ENCODE measurements at places on chromosomes 13 and 19.

- no peak for DNase-seq
These were observed 18.8 kb downstream of the ZC3H4 start for GRCh38 chr19:47094557-47095475.

GRCh38 chr13:110135977-110136597 lies 170.9 kb downstream of the COL4A1 start:
- no peak for DNase-seq

DNA sequence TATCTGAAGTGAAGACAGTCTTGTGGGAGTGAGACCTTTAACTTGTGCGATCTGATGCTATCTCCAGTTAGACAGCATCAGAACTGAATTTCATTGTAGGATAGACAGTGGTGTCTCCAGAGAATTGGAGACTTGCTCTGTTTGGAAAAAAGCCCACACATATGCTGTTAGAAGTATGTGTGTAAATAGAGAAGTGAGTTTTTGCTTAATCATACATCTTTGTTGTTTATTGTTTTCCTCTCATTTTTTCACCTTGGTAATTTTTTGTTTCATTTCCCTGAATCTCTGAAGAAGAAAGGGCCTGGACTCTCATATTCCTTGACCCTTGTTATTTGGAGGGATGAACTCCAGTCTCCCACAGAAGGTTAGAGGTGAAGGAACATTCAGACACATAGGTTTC lies 21.8 kb downstream of the FPR3 start:
- DNase-seq, result no peak

DNA sequence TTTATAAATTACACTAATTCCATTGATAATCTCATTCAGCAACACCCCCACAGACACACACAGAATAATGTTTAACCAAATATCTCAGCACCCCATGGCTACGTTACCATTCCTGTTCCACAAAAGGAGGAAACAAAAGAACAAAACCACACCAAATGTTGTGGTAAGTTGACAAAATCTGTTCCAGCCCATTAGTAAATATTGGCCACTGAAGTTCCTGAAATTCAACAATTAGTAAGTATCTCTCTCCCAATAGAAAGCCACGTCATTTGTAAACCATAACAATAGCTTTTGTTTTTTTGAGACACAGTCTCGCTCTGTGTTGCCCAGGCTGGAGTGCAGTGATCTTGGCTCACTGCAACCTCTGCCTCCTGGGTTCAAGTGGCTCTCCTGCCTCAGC lies 2.3 kb upstream of the FCAR start:
- no peak for DNase-seq

DNA sequence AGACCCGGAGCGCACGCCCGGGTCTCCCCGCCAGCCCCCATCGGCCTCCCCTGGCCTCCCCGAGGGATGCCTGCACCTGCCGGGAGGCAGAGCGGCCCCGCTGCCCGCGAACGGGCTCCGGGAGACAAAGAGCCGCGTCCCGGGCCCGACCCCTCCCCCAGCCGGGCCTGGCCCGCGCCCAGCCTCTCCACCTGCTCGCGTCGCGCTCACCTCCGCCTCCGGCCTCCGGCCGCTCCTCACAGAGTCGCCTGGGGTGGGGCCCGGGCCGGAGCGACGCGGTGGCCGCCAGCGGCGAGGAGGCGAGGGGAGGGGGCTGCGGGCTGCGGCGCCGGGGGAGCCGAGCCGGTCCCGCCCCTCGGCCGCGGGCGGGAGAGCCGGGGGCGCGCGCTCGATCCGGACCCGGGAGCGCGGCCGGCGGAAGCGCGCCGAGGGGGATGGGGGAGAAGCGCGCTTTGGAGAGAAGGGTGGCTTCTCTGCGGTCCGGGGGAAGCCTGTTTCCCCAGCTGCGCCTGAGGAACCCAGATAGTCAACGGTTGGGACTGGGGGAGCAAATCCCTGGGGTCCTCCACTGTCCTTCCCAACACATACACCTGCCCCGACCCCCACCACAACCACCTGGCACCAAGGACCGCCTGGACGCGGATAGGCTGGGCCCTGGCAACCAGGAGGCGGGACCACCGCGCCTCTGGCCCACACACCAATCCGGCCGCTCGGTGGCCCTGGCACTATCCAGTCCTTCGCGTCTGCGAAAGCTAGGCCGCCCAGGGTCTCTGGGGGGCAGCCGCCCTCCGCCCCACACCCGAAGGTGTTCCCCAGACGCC lies at the start of gene PRR36:
PRR36 (minus strand) TSS at position 315 of the 821 bp plus-strand sequence. CDS start 701 bp downstream, outside the sequence.
- DNase-seq, result no peak

GRCh38 chr19:53874606-53874990 lies 6.9 kb downstream of the MYADM start:
- no peak for DNase-seq

- no peak for DNase-seq
These were observed 2.0 kb downstream of the SPACA6 start for GRCh38 chr19:51695088-51695487.

DNA sequence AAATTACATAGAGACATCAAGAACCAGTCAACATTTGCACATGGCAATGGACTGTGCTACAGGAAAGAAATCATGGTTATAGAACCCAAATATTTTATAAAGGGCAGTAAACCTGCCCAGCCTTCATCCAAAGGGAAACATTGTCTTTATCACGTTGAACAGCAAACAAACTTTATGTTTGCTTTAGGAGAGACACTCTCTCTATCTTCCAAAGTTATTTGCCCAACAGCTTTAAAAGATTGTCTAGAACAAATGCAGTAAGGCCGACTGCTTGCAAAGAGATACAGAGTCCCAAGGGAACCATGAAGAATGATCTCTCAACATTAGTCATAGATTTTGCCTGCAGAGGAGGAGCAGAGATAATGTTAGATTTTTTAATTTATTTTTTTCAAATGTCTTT lies 1323.5 kb upstream of the SLC10A2 start:
- DNase-seq, result no peak

DNA sequence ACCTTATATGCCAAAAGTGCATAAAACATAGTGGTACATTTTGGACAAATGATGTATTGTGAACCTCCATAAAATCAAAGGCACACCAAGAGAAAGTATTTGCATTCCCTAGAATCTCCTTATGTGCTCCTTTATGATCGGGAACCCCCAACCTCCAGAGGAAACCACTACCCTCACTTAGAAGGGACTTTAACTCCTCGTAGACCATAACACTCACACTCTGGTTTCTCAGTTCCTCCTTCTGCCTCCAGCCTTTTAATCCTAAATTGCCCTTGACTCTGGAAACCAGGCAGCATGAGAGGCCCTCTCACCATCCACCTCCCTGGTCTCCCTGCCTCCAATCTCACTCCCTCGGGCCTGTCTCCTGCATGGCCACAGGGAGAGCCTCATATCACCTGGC lies 9.8 kb upstream of the KCNN4 start:
- no peak for DNase-seq

- DNase-seq, result no peak
These were observed 246.1 kb upstream of the MAB21L1 start for GRCh38 chr13:35722458-35723052.

- no peak for DNase-seq
These were observed 19.0 kb downstream of the BIVM start for GRCh38 chr13:102817907-102818306.

GRCh38 chr13:48568370-48569103 lies 35.7 kb upstream of the RCBTB2 start:
- no peak for DNase-seq

- DNase-seq, result no peak
These were observed 545 bp downstream of the BTBD2 start for GRCh38 chr19:2014731-2015607.

DNA sequence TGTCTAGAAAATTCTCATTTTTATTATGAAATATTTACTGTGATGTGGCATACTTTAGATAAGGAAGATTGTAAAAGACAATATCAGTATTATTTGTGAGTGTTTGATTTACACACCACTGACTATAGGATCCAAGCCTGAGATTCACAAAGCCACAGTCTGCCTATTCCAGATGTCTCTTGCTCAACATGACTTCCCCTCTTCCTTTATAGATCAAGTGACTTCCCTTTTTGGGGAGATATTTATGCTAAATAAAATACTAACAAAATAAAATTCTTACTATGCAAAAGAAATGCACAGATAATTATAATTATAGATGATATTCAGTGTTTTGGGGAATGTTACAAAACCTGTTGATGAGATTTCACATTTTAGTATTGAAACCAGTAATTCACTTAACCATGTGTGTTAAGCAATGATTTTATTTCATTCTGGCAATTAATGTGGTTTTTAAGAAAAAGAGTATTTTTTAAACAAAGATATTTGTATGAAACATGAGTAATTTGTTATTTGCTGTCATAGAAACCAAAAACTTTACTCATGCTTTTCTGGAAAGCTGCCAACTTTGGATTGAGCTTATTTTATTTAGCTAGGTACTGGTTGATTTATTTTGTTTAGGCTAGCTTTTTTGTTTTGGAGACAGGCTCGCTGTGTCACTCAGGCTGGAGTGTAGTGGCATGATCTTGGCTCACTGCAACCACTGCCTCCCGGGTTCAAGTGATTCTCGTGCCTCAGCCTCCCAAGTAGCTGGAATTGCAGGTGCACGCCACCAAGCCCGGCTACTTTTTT lies 13.7 kb upstream of the GPR183 start:
- DNase-seq, result no peak

- no peak for DNase-seq
These were observed 53.8 kb downstream of the SLC6A16 start for GRCh38 chr19:49271080-49271753.

DNA sequence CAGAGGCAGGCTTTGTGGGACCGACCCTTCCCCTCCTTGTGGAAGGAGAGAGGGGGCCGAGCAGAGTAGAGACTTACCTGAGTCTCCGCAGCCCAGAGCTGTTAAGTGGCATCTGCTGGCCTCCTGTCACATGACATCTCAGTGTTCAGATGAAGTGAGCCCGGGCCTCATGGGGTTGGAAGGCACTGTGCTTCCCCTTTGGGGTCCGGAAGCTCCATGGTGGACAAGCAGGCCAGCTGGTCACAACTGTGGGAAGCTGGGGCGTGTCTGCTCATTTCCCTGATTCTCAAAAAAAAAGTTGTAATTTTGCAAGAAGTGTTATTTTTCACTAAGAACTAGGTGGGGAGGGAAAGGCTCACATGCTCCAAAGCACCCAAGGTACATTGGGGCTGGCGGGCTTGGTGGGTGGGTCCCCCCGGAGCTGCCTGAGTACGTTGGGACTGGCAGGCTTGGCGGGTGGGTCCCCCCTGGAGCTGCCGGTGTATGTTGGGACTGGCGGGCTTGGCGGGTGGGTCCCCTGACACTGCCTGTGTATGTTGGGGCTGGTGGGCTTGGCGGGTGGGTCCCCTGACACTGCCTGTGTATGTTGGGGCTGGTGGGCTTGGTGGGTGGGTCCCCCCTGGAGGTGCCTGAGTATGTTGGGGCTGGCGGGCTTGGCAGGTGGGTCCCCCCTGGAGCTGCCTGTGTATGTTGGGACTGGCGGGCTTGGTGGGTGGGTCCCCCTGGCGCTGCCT lies 18.2 kb upstream of the DCUN1D2 start:
- DNase-seq, result no peak

GRCh38 chr19:42280815-42281145 lies 11.7 kb downstream of the CIC start:
- DNase-seq, result no peak

DNA sequence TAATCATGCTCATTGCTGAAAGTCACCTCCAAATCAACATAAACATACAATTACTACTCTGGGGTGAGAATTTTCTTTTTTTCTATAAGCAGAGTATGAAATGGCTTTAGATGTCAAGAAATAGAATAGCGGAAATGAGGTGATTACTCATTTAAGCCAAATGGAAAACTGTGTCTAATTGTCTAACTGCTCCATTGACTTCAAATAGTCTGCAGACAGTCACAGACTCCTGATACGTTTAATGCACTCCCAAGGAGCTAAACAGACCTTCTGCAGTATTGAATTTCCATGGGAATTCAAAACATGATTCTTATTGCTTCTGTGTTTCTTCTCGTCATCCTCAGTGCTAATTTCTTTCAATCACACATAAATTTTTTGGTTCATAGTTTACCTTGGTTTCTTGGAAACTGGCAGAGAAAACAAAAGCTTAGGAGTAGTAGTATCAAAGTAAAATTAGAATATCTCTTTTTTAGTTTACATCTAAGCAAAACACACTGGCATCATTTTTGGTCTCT lies 865.2 kb upstream of the SLC10A2 start:
- no peak for DNase-seq

DNA sequence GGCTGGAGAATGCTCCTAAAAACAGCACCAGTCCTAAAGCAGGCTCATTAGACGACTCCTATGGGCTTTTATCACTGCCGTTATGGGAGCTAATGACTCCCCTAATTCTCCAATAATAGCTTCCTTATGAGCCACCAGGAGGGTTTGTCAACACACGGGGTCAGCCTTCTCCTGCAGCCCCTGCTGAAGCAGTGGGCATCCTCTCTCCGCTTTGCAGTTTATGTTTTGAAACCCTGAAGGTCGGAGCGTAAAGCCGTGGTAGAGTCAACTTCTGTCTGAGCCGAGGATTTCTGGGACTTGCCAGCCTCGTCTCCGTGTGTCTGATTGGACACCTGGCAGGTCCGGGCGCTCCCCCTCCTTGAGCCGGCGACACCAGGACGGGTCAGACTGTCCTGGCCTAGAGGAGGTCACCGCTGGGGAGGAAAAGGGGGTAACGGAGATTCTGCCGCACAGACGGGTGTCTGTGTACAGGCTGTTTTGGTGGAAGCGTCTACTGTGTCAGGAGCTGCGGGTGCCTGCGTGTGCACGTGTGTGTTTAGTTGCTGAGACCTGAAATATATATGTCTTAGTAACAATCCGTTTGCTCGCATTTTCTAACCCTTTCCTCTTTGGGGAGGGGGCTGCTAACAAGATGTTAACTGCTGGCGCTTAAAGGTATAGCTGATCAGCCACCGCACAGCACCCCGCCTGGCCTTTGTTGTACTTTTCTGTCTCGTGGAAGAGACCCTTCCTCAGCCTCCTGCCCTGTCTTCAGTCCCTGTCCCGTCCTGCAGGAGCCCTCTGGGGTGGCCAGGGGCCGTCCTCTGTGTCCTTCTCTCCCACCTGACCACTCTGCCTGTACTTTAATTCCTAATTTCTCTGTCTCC lies 1.9 kb downstream of the KDM4B start:
- no peak for DNase-seq

GRCh38 chr13:23915308-23915707 lies 18.0 kb upstream of the C1QTNF9B start:
- DNase-seq, result no peak

DNA sequence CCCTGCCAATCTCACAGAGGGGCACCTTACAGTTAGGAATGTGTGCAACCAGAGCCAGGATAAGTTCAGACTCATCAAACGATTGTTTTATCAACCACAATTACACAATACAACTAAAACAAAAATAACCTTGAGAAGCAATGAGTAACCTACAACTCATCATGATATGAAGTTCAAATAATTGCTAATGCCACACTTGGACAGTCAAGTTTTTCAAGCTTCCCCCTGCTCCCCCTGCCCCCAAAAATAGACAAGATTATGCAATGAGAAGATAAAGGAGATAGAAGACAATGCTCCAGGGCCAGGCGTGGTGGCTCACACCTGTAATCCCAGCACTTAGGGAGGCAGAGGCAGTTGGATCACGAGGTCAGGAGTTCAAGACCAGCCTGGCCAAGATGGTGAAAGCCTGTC lies 13.6 kb upstream of the KPNA3 start:
- DNase-seq, result no peak
